ENCODE measurements at places on chromosomes 11 and 22.

- no peak for DNase-seq
Observed at GRCh38 chr11:10295064-10295901, 1.3 kb upstream of the SBF2 start.

DNA sequence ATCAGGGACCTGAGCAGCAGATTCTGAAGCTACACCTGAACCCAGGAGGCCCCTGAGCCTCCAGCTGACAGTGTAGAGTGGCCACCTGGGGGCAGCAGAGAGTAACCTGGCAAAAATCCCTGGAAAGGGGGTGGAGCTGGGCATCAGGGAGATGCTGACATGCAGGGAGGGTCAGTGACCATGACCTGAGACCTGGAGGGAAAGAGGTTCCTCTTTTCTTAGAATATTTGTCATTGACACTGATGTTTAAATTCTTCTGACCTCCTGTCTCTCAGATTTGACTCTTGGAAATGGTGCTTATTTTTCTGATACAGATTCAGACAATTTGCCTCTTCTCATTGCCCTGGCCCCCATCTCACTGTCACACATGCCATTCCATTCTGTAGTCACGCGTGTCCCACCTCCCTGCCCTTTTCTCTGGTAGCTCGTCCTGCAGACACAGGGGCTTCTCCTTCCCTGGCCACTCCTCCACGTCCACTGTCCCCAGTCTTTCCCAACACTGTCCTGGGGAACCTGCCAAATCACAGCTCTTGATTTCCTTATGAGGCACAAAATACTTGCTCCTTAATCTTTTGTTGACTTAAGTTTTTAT, 117.2 kb upstream of the IGLL5 start:
- DNase-seq = no peak

GRCh38 chr11:10611979-10612862, 43.8 kb upstream of the LYVE1 start:
- no peak for DNase-seq

GRCh38 chr11:104531075-104531474, 367.1 kb upstream of the PDGFD start:
- DNase-seq = no peak

- DNase-seq = no peak
Observed at GRCh38 chr11:126969865-126970479, 30.6 kb downstream of the KIRREL3 start.

GRCh38 chr22:39364714-39365491, 15.1 kb downstream of the SYNGR1 start:
- no peak for DNase-seq

GRCh38 chr11:69269388-69269787, 24.6 kb upstream of the MYEOV start:
- no peak for DNase-seq

- DNase-seq = no peak
Observed at GRCh38 chr11:79439886-79440570, 802 bp downstream of the TENM4 start.

GRCh38 chr22:19419464-19420178, 11.9 kb downstream of the HIRA start:
- DNase-seq = no peak

DNA sequence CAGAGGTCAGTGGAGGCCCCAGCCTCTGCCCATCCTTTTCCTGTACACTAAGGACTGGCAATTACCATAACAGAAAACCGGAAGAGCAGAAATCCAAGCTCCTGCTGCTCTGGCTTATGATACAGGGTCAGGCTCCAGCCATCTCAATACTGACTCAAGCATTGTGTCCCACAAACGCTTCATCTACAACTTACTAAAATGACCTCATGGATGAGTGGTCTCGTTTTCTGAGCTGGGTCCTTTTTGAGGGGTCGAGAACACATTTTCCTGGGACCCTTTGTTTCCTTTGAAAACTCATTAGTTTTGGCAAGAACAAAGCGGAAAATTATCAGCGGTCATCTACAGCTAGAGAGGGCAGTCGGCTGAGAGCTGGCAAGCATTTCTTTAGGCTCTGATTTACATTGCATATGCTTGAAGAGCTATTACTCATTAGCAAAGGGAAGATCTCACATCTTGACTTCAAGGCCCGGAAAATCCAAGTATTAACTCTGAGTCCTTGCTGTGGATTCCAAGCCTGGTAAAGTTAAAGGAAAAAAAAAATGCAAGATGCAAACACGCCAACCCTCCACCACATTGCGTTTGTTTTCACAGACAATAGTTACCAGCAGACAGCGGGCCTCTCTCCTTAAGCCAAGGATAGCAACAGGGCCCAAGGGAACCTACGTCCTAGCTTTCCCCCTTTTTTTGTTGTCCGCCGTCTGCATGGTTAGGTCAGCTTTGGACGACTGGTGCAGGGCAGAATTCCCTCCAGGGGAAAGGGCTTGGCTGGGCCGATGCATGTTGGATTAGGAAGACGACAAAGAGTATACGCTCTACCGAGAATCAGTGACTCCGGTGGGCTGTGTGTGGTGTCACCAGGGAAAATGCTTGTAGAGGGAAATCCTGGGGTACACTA, 1.8 kb downstream of the TESMIN start:
- no peak for DNase-seq

- DNase-seq = no peak
Observed at GRCh38 chr11:64081745-64082442, 46.2 kb downstream of the FLRT1 start.

DNA sequence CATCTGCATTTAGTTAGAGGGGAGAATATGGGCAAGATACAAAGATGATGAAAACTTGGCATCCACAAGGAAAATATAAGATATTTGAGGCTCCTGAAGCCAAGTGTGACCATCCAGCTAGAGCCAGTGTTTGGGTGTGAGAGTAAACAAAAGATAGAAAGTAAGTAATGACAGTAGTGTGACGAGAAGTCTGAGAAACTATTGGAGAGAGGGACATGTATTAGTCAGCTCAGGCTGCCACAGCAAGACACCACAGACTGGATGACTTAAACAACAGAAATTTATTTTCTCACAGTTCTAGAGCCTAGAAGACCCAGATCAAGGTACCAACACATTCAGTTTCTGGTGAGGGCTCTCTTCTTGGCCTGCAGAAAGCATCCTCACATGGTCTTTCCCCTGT, 6.4 kb upstream of the CCKBR start:
- DNase-seq = no peak

- no peak for DNase-seq
Observed at GRCh38 chr22:20130319-20130718, 1.3 kb upstream of the ZDHHC8 start.

DNA sequence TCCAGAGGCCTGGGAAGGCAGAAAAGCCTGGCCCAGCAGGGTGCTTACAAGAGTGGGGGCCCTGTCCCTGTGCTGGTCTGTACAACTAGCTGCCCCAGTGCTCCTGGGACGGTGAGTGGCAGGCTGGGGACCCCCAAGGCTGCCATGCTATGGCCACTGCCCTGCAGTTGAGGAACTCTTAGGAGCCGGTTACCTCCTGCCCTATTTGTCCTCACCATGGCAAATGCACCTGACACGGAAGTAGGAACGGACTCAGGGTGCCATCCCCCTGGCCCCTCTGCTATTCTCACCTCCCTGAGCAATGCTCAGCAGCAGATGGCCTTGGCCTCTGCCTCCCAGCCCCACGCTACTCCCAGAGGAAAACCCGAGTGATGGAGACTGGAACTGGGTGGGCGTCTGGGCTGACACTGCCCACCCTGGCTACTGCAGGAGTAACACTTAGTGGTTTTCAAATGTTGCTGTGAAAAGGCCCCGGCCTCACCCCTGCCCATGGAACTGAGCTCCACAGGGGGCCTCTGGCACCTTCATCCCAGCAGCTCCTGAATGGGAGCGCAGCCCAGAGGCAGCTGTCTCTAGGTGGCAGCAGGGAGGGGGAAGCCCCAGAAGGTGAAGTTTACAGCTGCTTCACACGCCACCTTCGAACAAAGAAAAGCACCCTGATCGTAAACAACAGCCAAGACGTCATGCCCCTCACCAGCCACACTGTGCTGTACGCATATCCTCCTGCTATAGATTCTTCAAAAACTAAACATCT, 105.3 kb downstream of the CTTN start:
- no peak for DNase-seq

DNA sequence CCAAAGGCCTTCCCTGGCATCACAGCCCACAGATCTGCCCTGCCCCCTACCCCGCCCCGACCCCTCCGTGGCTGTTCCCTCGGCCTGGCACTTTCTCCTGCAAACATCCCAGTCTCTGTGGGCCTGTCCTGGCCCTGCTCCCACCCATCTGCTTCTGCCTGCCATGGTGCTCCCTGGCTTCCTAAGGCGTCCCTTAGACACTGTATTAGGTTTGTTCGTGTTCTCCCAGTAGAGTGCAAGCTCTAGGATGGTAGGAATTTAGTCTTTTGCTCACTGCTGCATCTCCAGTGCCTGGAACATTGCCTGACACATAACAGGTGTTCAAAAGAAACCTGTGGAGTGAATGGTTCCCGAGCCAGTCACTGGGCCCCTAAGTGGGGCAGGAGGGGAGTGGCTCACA, 69.6 kb upstream of the PITPNB start:
- DNase-seq = no peak

- no peak for DNase-seq
Observed at GRCh38 chr22:35033635-35034296, 32.2 kb upstream of the ISX start.

- no peak for DNase-seq
Observed at GRCh38 chr11:84024266-84024665, 738.1 kb upstream of the CCDC90B start.

DNA sequence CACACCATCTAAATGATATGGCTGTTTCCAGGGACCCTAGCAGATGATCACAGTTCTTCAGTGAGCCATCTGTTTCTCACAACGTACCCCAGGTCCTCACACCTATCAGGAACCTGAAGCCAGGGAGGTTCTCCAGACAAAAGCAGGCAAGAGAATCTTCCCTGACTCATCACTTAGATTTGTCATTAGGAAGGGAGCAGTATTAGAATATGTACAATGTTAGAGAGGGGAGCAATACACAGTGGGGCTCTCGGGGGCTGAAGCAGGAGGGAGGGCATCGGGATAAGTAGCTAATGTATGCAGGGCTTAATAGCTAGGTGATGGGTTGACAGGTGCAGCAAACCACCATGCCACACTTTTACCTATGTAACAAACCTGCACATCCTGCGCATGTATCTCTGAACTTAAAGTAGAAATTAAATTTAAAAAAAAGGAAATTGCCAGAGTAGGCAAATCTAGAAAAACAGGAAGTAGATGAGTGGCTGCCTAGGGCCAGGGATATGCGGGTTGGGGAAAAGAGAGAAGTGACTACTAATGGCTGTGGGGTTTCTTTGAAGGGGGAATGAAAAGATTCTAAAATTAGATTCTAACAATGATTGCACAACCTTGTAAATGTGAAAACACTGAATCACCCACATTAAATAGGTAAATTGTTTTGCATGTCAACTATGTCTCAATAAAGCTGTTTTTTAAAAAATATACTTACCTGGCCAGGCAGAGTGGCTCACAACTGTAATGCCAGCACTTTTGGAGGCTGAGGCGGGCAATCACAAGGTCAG, 14.4 kb downstream of the C22orf42 start:
- no peak for DNase-seq

- DNase-seq = no peak
Observed at GRCh38 chr11:58028687-58029411, 1.9 kb upstream of the OR6Q1 start.

DNA sequence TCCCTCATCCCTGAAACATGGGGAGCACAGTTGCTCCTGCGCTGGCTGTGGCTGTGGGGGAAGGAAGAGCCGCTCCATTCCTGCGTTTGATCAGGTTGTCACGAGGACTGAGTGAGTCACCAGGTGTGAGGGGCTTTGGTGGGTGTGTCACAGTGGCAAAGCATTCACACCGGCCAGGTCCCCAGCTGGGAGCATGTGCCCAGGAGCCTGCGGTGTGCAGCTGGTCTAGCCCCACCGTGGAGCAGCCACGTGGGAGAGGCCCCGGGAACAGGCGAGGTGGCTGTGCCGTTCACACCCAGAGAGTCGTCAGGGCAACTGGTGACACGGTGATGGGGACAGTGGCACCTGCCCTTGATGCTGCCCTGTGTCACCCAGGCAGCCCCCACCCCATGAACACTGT, 47.6 kb upstream of the PPARA start:
- DNase-seq = no peak

GRCh38 chr11:106399076-106399511, 321.6 kb downstream of the AASDHPPT start:
- peak; percentile 99 for DNase-seq

DNA sequence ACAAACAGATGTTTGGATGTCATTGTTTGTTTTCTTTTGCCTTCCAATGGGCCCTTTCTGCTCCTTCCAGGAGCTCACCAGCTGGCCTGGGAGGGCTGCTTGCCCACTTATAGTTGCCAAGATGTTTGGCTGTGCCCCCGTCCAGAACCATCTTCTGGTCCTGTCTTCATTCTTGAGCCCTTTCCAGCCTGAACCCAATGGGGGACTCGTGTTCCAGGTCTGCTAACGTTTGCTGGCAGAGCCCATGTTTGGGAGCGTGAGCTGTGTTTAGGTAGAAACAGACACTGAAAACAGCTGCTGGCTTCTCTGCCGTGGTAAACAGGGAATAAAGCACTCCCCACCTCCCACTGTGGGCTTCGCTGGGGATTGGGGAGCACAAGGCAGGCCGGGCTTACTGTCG, 83.2 kb upstream of the SYT13 start:
- DNase-seq = no peak

DNA sequence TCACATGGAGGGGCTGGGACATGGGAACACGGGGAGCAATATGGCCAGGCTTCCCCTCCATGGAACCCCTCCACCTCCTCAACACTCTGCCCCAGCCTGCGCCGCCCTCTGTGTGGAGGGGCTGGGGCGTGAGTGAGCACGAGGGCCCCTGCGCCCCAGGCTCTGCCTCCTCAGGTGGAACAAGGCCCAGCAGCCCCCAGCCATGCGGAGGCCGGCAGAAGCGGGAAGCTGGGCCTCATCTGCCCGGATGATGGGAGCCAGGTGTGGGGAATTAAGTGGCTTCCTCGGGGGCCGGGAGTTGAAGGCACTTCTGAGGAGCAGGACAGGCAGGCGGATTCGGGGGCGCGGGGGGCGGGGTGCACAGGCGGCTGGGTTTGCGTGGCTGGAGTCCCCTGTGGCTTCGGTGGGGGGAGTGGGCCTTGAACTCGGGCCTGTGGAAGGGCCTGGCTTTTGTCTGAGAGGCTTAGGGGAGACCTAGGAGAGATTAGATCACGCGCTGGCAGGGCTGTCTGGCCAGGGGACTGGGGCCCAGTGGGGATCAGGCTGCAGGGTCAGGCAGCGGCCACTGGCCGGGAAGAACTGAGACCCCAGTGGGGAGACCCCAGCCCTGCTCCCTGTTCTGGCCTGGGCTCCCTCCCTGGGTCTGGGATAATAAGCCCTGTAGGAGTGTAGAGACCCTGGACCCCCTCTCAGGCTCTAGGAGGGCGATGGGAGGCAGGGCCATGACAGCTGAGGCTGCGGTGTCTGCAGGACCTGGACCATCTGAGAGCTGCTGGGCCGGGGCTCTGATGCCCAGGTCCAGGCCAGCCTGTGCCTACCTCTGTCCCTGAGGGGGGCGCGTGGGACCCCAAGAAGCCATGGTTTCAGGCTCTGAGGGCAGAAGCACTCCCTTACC, 13.3 kb downstream of the PRR33 start:
- DNase-seq = no peak

- no peak for DNase-seq
Observed at GRCh38 chr11:76281558-76281906, 75.2 kb upstream of the WNT11 start.
